ENCODE measurements at places on chromosomes 12 and 14. TPM values are rescaled to one million over a fixed set of nuclear protein-coding genes. Genes with fewer than 3 reads are reported as not detected.

The SETD1B gene
- 28.1 TPM for total RNA-seq

The CISTR gene
- total RNA-seq: not detected

The CAPZA3 gene
- not detected for total RNA-seq

The GALNT8 gene
- not detected for total RNA-seq

The CLEC2B gene
- total RNA-seq: 16.4 TPM

The TMEM260 gene
- total RNA-seq: 16.2 TPM

The SLC39A2 gene
- total RNA-seq: not detected

The LRFN5 gene
- total RNA-seq: not detected

The NFE2 gene
- total RNA-seq: not detected

The DMAC2L gene
- total RNA-seq: 7.9 TPM

The TMEM132D gene
- total RNA-seq: not detected

The RASSF9 gene
- total RNA-seq: 2.3 TPM

The RIMKLB gene
- 92.6 TPM for total RNA-seq

The TEX52 gene
- not detected for total RNA-seq

The CHGA gene
- not detected for total RNA-seq

The FAM90A1 gene
- total RNA-seq: not detected

The SCNN1A gene
- total RNA-seq: 0.18 TPM

The TDRD9 gene
- 0.83 TPM for total RNA-seq

Measured in endothelial cell of umbilical vein (primary cell).